ENCODE measurements at places on chromosomes 1 and 21.

- DNase-seq, result no peak
These were observed 18.8 kb upstream of the SELP start for GRCh38 chr1:169648709-169649108.

- DNase-seq, result no peak
These were observed 83.8 kb downstream of the GABPA start for GRCh38 chr21:25818551-25818950.

GRCh38 chr1:158248118-158248517 is 6.1 kb upstream of the CD1A start:
- DNase-seq, result no peak

GRCh38 chr21:37368541-37369279 is 2.1 kb downstream of the DYRK1A start:
- DNase-seq, result peak; percentile 39

GRCh38 chr1:22830041-22830566 is 119.5 kb downstream of the EPHB2 start:
- no peak for DNase-seq

DNA sequence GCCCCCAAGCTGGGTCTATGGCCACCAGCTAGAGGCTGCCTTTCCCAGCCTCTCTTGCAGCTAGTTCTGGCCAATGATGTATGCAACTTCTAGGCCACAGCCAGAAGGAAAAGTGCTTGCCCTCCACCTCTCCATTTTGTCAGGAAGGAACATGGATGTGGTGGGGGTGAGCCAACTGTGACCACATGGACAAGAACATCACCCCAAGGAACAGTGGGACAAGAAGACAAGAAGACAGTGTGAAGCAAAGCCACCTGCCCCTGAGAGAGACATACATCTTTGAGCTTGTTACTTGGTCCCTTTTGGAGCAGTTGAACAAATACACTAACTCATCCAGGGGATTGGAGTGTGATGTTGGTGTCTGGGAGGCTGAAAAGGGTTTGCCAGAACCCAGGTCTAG is 105.8 kb upstream of the EDN2 start:
- DNase-seq, result no peak

GRCh38 chr1:26158908-26159742 is at the start of gene FAM110D:
Gene FAM110D (plus strand): TSS chr1:26159079. CDS start chr1:26161292, 2,213 bp downstream.
- DNase-seq, result no peak

DNA sequence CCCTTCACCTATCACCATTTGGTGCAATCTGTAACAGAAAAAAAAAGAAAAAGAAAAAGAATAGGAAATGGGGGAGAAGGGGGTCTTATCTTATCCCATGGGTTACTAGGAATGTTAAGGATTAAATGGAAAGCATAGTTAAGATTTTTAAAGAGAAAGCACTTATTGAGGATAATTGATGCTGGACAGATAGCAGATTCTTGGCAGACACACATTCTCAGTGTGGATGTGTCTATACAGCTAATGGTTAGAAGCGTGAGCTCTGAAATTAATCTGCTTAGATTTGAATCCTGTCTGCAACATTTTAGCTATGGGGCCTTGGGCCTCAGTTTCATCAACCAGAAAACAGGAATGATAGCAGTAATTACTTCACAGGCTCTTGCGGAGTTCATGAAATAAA is 67.1 kb downstream of the SSBP3 start:
- no peak for DNase-seq

DNA sequence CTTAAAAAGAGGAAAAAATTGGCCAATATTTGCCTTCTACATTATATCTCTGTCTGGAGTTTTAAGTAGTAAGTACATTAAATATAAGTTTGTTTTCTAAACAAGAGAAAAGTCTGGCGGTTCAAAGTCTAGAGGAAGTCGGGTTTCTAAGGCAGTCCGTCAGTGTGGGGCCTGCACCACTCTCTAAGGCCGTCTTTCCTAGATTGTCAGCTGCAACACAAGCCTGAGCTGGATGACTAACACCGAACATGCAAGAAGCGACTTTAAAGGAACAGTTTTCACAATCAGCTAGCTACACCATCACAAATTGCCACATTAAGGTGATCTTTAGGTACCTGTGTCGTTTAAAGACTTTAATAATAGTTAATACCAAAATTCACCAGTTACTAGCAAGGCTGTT is 19.6 kb downstream of the CCSAP start:
- DNase-seq, result no peak

- no peak for DNase-seq
These were observed 59.7 kb downstream of the CLIC6 start for GRCh38 chr21:34728479-34728878.

- peak; percentile 12 for DNase-seq
These were observed 18.9 kb downstream of the ATP5PO start for GRCh38 chr21:33896691-33897090.

DNA sequence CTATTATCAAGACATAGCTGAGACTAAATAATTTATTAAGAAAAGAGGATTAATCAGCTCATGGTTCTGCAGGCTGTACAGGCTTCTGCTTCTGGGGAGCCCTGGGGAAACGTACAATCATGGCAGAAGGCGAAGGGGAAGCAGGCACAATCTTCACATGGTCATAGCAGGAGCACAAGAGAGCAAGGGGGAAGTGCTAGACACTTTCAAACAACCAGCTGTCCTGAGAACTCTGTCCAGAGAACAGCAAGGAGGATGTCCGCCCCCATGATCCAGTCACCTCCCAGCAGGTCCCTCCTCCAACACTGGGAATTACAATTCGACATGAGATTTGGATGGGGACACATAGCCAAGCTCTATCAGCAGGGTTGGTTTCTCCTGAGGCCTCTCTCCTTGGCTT is 10.3 kb upstream of the SLC45A1 start:
- no peak for DNase-seq

DNA sequence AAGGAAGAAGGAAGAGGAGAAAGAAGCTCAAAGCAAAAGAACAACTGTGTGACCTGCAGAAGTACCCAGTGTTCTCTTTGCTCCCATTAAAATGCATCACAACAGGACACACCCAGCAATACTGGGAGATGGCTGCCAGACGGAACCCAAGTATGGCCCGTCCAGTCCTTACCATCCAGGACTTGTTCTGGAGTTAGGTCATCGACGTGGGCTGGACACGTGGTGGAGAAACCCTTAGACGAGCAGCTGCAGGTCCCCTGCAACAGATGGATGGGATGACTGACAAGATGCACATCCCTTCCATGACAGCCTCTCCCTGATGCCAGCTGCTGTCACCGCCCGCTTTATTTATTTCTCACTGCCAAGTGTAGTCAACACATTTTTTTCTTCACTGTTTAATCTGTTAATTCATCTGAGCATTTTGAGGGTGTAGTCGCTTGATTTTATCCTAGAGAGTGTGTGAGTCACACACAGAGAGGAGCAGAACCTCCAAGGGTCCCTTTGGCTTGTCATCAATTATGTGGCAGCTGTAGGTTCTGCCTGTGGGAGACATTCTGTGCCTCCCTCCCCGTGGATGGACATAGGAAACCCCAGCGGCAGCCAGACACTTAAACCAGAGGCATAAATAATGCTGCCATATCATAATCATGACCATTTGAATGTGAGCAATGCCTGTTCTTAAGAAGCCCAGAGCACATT is 80.9 kb downstream of the ABCA4 start:
- peak; percentile 62 for DNase-seq

GRCh38 chr1:2952371-2952770 is 68.9 kb upstream of the ACTRT2 start:
- no peak for DNase-seq

DNA sequence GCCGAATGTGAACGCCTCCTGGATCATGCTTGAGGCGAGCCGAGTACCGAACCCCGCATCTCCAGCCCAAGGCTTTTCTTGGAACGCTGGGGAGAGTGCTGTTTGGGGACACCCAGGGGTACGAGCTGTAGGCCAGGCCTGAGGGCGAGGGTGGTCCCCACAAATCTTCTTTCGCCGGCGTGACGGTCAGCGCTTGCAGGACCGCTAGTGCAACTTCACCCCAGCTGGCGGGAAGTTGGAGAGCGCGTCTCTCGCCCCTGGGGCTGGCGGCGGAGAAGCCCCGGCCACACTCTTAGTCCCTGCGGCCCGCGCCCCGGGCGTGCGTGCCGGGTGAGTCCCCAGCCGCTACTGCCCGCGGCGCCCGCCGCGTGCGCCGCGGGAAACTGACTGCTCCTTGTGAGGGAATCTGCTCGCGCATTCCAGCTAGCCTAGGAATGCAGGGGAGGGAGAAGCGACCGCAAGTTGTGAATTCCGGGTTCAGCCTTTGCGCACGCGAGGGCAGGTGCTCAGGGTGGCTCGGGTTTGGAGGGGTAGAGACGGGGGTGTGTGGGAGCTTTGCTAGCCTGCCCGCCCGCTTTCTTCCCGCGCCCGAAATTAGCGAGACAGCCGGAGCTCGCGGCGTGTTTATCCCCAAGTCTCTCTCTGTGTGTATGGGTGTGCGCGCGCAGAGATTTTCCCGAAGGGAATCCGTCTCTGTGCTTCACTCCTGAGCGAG is 884 bp downstream of the LHX4 start:
- DNase-seq, result no peak

GRCh38 chr1:59015708-59016107 is 231.9 kb upstream of the JUN start:
- DNase-seq, result no peak

GRCh38 chr1:27687906-27688305 is 15.9 kb upstream of the IFI6 start:
- DNase-seq, result no peak

GRCh38 chr1:245444945-245445344 is 290.2 kb downstream of the KIF26B start:
- no peak for DNase-seq

DNA sequence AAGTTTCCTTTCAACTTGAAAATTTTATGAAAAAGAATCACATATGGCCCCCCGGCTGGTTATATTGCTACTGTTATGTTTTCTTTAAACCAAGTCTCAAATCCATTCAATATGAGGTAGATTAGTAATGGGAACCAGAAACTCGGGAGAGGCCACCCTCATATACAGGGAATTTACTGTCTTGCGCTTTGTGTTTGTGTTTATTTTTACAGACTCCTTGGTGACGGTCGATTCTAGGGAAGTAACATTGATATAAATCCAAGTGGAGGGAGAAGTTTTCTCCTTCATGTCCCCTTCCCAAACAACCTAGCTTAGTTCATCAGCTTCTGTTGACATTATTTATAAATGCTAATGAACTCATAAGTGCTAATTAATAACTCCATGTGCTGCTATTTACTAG is 163.5 kb upstream of the LMO4 start:
- no peak for DNase-seq

DNA sequence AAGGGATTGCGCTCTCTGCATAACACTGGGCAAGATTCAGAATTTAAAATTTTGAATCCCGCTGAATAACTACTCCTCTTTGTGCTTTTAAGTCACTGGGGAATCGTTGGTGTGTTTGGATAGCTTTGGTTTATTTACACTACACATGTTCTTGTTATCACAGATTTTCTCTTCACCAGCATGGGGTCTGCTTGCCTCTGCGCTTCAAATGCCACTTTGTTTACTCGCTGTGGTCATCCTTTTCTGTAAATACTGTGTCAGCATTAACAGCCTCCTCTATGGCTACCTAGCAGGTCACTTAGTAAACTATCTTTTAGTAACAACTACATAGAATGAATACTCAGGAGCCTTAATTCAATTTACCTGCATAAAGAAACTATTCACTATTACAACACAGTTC is 14.4 kb upstream of the KCNH1 start:
- peak; percentile 66 for DNase-seq

DNA sequence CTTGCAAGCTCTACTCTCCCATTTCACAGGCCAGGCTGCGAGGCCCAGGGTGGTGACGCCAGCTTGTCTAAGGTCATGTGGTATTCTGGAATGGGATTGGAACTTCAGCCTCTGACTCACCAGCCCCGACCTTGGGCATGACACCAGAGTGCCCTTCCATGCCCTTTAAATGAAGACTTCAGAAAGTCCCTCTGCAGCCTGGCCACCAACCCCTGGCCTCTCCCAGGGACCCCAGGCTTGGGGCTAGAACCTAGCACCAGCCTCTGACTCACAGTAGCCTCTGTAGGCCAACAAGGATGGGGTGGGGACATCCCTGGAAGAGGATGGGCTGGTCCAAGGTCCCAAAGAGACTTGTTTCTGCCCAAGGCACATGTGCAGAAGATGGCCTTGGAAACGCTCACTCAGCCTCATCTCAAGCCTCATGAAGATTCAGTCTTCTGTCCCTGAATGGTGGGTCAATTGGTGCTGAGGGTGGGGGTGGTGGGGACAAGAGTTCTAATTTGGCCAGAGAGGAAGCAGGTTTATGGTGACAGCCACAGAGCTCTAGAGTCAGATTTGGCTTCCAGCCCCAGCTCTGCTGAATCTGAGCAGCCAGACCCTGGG is 36.1 kb upstream of the RUNX3 start:
- no peak for DNase-seq

- no peak for DNase-seq
These were observed 45.0 kb downstream of the DUSP10 start for GRCh38 chr1:221696718-221697461.

GRCh38 chr1:18849261-18849711 is 10.2 kb downstream of the TAS1R2 start:
- no peak for DNase-seq

All from NCI-H1417 (cell line).